ENCODE measurements at places on chromosomes 1 and 21. TPM values are rescaled to one million over a fixed set of nuclear protein-coding genes. Genes with fewer than 3 reads are reported as not detected.

GRCh38 chr1:200179781-200180160 lies 152.3 kb downstream of the NR5A2 start:
- no peak for DNase-seq

The OR6N1 gene
- total RNA-seq = not detected

The FASLG gene
- total RNA-seq = not detected

- no peak for DNase-seq
Observed at GRCh38 chr1:77313491-77313890, 31.7 kb downstream of the AK5 start.
